ENCODE measurements at places on chromosomes 3 and 15.

- no peak for DNase-seq
Observed at GRCh38 chr3:62951037-62951613, 75.9 kb upstream of the CADPS start.

DNA sequence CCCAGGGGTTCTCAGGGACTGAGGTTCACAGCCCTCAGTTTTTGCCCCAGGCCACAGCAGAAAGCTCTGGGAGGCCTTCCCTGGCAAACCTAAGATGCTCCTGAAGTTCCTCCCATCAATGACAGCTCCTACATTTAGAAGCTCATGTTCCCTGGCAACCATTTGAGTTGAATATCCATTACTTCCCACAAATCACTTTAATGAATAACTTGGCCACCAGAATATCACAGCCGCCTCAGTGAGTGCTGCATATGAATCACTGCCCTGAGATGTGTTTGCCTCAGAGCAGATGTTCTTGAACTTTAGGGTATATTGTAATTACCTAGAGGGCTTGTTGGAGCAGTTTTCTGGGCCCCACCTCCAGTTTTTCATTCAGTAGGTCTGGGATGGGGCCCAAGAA, 27.4 kb downstream of the SLCO2A1 start:
- no peak for DNase-seq

GRCh38 chr3:98114264-98114663, 16.3 kb upstream of the OR5H1 start:
- DNase-seq: no peak

- no peak for DNase-seq
Observed at GRCh38 chr3:65936908-65937638, 101.6 kb downstream of the MAGI1 start.

- no peak for DNase-seq
Observed at GRCh38 chr3:39113291-39113690, 5.8 kb downstream of the TTC21A start.

DNA sequence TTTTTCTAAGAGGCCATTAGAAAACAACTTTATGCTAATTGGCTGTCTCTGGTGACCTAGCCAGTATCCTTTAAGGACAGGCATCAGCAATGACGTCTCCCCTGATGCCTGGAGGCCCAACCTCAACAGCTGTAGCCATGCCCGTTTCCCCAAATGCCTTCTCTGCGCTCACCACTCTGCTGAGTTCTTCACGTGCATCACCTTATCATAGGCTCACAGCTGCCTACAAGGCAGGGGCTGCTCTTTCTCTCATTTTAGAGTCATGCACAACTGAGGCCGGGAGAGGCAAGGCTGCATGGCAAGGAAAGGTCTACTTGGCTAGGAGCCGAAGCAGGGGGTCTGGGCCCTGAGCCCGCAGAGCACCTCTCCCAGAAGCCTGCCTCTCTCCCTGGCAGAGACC, 43.9 kb upstream of the SEC13 start:
- DNase-seq: no peak

All from stimulated activated CD8-positive, alpha-beta memory T cell treated with anti-CD3 and anti-CD28 coated beads, Interleukin-15, amount 100 ng/mL, for 24 hours (primary cell).